ENCODE measurements at places on chromosomes 3 and 15.

DNA sequence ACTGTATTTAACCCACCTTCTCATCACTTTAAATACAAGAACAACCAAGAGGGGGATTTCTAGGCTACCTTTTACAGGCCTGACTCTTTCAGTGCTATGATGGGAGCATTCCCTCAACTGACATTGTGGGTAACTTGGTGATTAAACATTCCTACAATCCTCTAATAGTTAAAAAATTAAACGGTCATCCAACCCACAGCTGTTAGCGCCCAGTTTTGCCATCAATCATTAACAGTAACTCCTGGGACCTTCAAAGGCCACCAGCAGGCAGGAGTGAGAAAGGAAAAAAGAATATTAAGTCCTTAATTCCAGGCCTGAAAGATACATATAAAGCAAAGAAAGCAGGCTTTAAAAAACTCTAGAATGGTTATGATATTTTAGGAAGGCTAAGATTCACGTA is 512.1 kb downstream of the MAGI1 start:
- DNase-seq, result no peak

GRCh38 chr15:28783873-28784272 is 64.6 kb downstream of the GOLGA6L7 start:
- no peak for DNase-seq

DNA sequence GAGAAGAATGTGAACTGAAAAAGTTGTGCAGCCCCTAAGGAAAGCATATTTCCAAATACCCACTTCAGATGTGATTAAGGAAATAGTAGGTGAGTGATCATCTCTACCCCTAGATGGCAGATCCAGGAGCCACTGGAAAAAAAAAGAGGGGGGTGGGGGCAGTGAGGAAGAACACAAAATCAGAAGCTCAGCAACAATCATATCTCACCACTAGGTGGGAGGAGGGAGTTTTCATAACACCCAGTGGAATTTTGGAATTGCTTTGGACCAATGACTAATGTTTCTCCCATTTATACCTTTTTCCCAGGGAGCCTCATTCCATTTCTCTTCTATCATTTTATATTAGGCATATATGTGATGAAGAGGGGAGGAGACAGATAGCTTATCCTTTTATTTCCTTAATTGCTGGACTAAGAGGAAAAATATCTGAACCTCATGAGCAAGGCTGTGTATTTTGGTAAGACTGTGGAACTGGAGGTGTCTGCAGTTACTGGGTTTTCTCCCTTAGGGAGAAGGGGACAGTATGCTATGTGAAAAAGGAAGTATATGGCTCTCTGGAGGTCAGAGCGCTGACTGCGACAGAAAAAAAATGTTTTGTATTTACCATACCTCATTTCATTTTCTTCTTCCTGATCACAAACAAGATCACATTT is 363.4 kb downstream of the GAP43 start:
- no peak for DNase-seq

- DNase-seq, result no peak
These were observed 23.6 kb upstream of the TSPAN3 start for GRCh38 chr15:77094397-77095030.

DNA sequence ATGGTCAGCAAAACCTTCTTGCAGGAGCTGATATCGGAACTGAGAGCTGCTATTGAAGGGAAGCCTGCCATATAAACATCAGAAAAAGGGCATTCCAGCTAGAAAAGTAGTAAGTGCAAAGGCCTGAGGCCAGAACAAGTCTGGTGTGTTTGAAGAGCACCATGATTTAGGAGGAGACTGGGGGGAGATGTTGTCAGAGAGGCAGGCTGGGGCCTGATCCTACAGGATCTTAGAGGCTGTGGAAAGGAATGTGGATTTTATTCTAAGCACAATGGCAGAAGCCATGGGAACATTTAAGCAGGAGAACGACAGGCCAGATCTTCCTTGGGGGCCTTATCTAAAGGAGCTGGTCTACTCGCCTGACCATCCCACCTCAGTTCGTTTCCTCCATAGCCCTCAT is 5.1 kb upstream of the MUC13 start:
- no peak for DNase-seq

GRCh38 chr3:178147001-178147400 is 389.2 kb upstream of the KCNMB2 start:
- no peak for DNase-seq

DNA sequence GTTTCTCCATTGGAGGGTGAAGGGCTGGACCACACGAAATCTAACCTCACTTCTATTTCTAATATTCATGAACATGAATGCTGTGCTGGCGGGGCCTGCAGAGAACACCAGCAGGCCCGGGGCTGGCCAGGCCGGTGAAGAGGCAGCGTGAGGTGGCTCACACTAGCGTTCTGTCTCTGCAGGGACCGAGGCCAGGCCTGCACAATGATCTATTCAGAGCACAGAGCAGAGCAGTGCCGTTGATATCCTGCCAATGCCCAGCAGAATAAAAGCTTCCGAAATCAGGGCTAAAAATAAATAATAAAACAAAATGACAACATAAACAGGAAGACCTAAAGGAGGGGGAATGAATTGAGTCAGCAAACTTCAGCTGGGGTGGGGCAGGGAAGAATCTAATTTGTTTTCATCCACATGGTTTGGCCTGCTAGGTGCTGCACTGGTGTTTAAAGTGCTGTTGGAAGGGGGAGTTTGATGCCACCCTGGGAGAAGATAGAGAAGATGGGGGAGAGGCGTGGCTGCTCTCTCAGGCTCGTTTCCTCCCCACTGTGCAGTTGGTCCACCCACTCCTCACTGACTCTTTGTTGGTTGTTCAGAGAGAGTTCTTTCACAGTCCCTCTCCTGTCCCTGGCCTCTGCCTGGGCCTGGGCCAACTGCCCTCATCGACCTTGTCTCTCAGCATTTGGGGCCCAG is 837.1 kb downstream of the AGBL1 start:
- DNase-seq, result no peak

DNA sequence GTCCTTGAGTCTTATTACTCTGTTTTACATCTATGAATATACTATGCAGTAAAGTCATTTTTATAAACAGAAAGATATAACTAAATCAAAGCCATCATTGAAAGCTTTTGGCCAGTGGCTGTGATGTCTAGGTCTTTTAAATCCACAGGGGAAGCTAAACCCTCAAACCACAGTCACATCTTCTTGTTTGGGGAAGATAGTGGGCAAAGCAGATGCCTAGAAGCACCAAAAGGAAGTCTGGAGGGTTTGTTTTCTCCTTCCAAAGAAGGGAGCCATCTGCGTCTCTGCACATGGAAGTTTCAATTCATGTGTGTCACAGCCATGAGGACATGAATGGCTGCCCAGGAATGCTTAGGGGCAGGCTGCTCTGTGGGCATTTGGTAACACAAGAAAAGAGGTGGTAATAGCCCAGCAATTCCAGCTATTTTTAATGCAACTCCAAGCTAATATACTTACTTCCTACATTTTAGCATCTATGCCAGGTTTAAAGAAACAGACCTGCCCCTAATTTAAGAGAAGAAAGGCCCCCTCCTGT is 322.2 kb downstream of the SLC9A9 start:
- no peak for DNase-seq

GRCh38 chr15:68537097-68537496 is 41.7 kb upstream of the CORO2B start:
- no peak for DNase-seq

DNA sequence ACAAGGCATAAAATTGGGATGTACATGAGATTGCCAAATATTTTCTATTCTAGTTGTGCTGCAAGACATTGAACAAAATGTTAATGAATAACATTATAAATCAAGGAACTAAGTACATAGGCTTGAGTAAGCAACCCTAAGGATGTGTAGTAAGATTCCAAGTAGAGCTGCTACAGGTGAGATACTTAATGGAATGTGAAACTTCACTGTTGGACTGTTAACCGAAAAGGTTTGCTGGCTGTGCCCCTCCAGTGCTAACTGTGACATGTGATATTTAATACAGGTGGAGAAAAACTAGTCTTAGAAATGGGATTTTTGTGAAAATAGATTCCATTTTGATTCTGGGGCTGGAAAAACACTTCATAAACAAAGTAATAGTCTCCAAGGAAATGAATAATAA is 52.4 kb downstream of the TSC22D2 start:
- no peak for DNase-seq

GRCh38 chr3:168493412-168494205 is 397.9 kb upstream of the GOLIM4 start:
- DNase-seq, result no peak

DNA sequence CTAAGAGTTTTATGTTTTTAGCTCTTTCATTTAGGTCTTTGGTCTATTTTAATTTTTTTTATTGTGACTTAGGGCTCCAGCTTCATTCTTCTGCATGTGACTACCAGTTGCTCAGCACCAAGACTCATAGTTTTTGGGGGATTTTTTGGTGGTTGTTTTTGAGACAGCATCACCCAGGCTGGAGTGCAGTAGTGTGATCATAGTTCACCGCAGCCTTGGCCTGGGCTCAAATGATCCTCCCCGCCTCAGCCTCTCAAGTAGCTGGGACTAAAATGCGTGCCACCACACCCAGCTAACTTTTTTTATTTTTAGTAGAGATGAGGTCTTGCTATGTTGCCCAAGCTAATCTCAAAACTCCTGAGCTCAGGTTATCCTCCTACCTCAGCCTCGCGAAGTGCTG is 19.4 kb downstream of the CDV3 start:
- DNase-seq, result no peak

DNA sequence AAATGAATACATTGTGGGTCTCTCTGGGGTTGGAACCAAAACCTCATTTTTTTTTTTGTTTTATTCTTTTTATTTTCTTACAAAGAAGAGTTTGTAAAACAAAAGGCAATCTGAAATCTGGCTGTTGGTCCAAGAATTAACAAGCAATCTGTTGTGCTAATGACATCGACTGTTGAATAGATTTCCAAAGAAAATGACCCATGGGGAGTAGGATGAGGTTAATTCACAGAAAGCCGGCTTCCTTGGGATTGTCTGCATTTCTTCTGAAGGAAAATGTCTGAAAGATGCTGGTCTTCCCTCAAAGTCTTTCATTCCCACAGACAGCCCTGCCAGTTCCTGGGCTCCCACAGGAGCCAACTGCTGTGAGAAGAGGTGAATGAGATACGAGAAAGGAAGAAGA is 92.9 kb downstream of the LRRC3B start:
- no peak for DNase-seq

DNA sequence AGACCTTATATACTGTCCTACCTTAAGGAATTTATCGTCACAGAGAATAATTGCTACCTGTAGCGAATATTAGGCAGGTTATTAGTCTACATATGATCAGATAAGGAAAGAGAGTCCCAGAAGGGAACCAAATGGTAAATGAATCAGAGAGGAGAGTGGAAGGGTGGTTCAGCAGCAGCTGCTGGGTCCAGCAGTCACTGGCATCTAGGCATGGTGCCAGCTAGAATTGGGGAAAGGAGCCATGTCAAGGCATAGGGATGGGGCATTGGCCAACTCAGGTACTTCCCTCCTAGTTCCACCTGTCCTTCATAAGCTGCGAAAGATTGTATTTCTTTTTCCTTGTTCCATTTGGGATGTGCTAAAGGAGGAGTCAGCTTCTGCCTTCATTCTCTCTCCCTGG is 23.4 kb downstream of the HACD3 start:
- DNase-seq, result no peak

GRCh38 chr3:106333911-106334618 is 465.3 kb upstream of the CBLB start:
- DNase-seq, result peak; percentile 67

GRCh38 chr3:171736556-171736955 is 73.7 kb downstream of the PLD1 start:
- no peak for DNase-seq

DNA sequence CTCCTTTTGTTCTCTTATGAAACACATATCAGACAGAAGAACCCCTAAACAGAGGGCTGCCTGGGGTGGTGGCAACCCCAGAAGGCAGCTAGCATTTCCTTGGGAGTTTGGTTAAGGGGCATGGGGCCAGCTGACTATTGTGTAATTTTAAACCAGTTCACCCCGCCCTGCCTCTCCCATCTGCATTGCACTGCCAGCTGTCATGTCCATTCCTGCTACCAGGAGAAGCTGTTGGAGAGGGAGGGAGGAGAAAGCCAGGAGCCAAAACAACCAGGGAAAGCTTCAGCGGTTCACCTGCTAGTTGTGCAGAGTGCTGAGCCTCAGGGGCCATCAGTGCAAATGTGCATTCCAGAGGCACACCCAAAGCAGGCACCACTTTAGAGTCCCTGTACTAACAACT is 47.6 kb upstream of the ATP1B3 start:
- DNase-seq, result no peak
